ENCODE measurements at places on chromosomes 5 and 9.

DNA sequence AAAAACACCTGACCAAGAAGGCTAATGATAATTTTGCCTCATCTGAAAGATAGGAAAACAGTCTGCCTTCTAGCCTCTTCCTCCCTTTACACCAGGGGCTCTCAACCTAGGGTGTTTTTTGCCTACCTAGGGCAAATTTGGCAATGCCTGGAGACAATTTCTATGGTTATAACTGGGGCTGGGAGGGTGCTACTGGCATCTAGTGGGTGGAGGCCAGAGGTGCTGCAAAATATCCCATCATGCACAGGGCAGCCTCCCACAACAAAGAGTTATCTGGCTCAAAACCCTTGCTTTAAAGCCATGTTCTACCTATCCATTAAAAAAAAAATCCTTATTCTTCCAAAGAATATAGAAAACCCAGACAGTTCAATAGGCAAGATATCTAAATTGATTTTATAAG lies 45.0 kb upstream of the NR3C1 start:
- no peak for DNase-seq

- DNase-seq = no peak
Observed at GRCh38 chr9:122218935-122219855, 9.6 kb downstream of the LHX6 start.

- DNase-seq = no peak
Observed at GRCh38 chr5:37436146-37436934, 57.2 kb downstream of the WDR70 start.

- no peak for DNase-seq
Observed at GRCh38 chr5:98847054-98847453, 73.6 kb downstream of the RGMB start.

GRCh38 chr5:76016258-76016657 lies 66.9 kb upstream of the SV2C start:
- DNase-seq = no peak

DNA sequence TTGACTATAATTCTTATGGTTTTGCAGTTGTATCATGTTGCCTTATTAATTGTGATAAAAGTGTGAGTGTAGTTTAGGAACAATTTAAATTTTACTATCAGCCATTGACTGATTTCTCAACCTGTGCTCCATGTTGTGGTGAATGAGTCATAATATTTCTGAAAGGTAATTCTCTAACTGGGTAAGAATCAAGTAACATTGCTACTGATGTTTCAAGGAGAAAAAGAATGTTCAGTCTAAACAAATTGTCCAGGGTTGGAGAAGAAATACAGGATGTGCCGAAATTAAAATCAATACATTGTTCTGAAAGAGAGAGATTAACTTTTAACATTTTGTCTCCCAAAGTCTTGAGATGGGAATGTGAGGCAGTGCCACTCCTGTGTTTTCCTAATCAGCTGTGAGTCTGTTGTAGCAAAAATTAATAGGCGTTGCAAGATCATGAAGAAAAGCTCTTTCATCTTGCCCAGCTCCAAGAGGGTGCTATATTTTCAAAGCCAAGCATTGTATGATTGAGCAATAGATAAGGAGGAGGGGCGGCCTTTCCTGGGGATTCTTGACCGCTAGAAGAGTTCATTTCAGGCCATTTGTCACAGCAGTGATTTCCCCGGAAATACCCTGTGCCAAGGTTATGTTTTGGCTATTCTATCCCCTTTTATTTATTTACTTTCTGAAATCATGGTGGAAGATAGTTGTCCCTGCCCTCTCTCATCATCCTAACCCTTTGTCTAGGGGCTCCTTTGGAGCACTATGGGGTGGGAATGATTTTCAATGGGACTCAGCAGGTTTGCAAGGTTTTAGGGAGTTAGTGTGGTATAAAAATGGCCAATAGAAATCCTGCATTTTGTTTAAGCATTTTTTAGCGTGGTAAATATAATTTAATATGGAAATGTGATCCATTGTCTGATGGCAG lies 151.6 kb downstream of the FOCAD start:
- no peak for DNase-seq

GRCh38 chr9:95181226-95181818 lies 136.2 kb downstream of the FANCC start:
- no peak for DNase-seq

- no peak for DNase-seq
Observed at GRCh38 chr9:130220352-130220751, 45.2 kb upstream of the HMCN2 start.

DNA sequence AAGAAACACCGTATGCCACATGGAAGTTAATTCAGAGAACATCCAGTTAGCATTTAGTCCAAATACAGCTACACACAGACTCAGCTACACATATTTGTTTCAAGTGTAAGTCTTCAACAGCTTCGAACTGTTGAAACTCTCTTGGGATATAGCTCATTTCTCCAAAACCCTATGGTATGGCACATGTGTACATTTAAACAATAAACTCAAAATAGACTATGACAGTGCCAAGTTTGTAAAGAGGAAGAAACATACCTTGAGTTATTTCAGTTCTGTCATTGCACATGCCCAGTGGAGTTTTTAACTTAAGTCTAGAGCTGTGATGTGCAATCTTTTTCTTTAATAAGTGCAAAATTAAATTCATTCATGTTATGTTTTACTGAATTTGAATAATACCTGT lies 155.1 kb upstream of the RAI14 start:
- DNase-seq = no peak
